ENCODE measurements at places on chromosomes 1 and 21.

GRCh38 chr1:198601936-198602889 is 36.6 kb upstream of the PTPRC start:
- no peak for DNase-seq

DNA sequence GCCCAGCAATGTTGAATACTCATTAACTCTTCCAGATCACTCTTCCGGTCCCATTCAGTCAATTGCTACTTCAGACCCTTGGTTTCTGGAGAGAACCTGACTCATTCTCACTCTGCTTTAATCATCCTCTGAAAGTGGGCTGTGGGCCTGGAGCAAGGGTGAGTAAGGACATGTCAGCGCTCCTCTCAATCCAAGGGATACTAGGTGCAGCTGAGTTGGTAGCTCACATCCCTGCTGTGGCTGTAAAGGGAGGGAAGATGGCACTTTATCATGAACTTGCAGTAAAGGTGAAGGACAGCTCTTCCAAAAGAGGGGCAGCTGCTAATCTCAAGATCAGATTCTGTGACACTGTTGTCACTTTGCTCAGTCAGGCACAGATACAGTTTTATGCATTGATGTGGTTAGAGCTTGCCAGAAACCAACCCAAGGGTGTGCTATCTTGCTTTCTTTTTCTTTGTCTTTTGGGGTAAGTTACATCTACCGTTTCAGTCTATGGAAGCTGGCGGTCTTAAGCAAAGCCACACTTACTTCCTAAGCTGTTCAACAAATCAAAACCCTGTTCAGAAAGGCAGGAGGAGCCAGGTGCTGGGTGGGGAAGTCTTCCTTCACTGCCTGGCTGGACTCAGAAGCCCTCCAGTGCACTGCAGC is 26.5 kb upstream of the NTPCR start:
- no peak for DNase-seq

DNA sequence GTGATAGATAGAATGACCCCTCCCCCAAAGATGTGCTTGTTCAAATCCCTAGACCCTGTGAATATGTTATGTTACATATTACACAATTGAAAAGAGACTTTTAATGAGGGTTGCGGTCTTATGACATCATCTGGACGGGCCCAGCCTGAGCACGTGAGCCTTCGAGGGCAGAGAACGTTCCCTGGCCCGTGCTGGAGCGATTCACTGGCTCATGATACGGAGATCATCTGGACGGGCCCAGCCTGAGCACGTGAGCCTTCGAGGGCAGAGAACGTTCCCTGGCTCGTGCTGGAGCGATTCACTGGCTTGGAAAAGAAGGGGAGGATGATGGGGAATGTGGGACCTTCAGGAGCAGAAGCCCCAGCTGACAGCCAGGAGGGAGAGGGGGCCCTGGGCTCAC is 34.4 kb upstream of the COL18A1 start:
- no peak for DNase-seq

DNA sequence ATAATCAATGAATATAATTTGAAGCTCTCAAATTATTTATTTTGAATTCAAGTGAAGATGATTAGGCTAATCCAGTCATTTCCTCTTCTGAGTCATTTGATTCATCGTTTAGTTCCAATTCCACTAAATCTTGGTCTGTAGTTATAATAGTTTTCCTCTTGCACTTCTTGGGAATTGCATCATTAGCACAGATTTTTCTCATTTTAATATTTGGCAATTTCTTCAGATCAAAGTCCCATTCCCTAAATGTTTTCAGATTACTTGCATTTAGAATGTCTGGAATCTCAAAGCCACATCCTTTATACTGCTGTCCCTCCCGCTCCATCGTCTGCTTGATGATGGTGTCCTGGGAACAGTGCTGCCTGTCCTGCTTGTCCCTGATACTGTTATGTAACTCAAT is 43.5 kb downstream of the MAST2 start:
- no peak for DNase-seq

- no peak for DNase-seq
These were observed 204.7 kb upstream of the RGS18 start for GRCh38 chr1:191953526-191953925.

- DNase-seq: no peak
These were observed 14.3 kb upstream of the ZNF326 start for GRCh38 chr1:89980605-89981004.

DNA sequence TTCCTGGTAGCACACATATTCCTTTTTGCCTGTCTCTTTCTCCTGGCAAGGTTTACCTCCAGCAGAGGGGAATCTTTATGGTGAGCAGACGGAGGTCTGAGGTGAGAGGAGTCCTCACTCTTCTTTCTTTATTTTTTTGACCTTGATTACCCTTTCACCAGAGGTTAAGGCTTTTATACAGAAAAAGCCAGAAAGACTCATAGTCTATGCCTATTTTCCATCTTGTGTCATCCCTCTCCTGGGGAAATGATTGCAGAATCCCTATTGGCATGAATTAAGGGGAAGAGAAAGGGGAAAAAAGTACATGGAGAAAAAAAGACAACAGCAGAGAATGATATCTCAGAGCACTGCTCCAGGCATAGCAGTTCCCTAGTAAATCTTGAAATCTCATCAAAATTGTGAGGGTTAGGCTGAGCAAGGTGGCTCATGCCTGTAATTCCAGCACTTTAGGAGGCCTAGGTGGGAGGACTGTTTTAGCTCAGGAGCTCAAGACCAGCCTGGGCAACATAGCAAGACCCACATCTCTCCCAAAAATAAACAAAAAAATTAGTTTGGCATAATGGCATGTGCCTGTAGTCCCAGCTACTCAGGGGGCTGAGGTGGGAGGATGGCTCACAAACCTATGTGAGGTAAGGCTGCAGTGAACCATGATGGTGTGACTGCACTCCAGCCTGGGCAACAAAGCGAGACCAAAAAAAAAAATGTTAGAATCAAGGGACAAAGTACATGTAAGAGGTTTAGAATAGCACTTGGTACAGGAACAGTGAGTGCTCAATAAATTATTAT is 1.2 kb upstream of the XPR1 start:
- no peak for DNase-seq

DNA sequence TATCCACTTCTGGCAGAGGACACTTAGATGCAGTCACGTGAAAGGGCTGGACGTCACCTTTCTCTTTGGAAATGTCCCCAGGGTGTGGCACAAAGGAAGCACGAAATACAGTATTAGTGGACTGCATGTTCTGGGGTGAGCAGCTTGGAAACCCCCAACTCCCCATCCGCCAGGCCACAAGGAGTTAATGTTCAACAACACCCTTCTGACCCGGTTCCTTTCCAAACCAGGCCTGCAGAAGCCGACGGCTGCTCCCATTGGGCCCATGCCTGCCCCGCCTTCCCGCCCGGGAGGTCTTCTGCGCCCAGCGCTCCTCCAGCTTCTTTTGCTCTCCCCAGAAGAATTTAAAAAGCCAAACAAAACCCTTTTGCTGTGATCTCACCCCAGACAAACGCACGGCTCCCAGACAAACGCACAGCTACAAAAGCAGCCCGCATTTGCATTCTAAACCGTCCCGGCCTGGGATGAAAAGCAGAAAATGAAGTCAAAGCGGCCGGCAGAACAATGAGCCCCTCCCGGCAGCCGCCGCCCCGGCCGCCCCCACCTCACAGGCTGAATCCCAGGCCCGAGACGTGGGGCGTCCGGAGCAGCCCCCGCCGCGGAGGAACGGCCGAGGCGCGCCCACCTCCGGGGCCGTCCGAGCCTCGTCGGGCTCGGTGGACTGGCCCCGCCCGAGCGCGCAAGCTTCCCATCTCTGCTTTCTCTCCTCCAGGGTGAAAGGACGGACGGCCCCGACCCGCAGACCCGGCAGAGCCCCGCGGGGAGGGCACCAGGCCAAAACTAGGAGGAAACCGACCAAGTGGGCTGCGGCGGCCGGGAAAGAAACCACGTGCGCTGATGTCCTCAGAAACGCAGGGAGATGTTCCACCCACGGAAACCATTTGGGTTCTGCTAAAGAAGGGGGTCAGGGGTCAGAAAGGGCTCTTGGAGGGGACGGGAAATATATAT is 101.9 kb downstream of the PLPP3 start:
- peak; percentile 20 for DNase-seq

GRCh38 chr21:32403201-32403777 is 9.2 kb upstream of the EVA1C start:
- DNase-seq: peak; percentile 64

Data from G401 (cell line).